ENCODE measurements at places on chromosomes 3 and 15. TPM values are rescaled to one million over a fixed set of nuclear protein-coding genes. Genes with fewer than 3 reads are reported as not detected.

DCP1A gene
- total RNA-seq: 30.6 TPM

LTF gene
- total RNA-seq: 48.6 TPM

LCMT2 gene
- total RNA-seq: 14.1 TPM

FOXB1 gene
- total RNA-seq: not detected

GALNT15 gene
- total RNA-seq: 21.3 TPM

TRIM42 gene
- not detected for total RNA-seq

SLC9A9 gene
- 7.8 TPM for total RNA-seq

EIF2A gene
- 179 TPM for total RNA-seq

CLDN1 gene
- total RNA-seq: 29.2 TPM
